ENCODE measurements at places on chromosomes 12 and 14.
A peak's percentile ranks its signal among the peaks of the same experiment; 100 is the strongest.

- DNase-seq, result peak; percentile 86
These were observed 224.3 kb downstream of the ITPR2 start for GRCh38 chr12:26608706-26609105.

GRCh38 chr12:89309815-89310214, 42.5 kb downstream of the DUSP6 start:
- no peak for DNase-seq

GRCh38 chr12:58491306-58491705, 429.0 kb downstream of the LRIG3 start:
- peak; percentile 88 for DNase-seq

- DNase-seq, result no peak
These were observed 19.3 kb downstream of the CYP46A1 start for GRCh38 chr14:99703381-99703780.

DNA sequence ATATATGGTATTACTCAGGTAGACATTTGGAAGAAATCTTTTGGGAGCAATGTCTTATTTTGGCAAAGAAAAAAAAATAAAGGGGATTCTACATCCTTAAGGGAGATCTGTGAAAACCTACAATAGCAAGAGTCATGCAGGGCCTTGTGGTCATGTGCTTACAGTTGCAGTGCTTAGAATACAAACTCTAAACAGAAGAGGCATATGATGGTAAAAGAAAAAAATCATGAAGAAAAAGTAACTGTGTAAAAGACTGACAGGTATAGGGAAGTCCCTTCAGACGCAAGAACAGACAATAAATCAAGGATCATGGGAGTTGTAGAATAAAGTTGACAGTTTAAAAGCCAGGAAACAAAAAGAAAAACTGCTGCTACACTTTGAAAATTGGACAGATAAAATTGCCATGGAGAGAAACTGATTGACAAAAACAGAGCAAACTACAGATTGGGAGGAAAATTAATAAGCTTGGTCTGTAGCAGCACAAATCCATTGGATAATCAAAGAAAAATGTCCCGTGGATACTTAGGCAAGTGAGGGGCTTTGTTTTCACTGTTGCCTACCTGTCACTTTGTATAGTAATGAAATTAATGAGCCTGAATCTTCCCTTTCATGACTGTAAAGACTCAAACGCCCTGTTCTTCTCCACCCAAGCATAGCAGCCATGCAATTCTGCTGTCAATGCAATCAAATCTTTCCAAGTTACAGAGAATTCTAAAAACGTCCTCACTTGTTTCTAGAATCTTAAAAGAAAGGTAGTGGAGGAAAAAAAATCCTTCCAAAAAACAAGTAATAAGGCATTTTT, 402.0 kb downstream of the SYT1 start:
- DNase-seq, result no peak

DNA sequence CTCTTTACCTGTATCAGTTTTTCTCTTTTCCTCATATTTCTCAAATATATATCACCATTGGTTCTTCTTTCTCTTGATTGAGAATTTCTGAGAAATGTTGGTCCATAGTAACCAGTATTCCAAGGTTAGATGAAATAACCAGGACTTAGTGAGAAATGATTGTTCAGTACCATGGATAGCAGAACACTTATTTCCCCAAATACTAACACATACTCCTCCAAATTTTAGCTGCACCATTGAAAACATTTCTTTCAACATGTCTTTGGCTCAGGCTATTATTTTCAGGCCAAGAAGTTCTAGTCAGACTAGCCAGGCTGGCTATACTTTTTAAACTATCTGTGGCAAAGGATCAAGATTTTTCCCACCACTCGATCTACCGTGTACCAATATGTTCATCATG, 113.3 kb downstream of the PTPRO start:
- DNase-seq, result peak; percentile 5

- no peak for DNase-seq
These were observed 74.3 kb downstream of the MAP3K9 start for GRCh38 chr14:70735043-70735442.

- no peak for DNase-seq
These were observed 13.1 kb upstream of the RASSF9 start for GRCh38 chr12:85849344-85849743.

GRCh38 chr12:104494793-104495158, 38.0 kb downstream of the CHST11 start:
- DNase-seq, result no peak

All from AG10803 (cell line).